Upper lobe of left lung (tissue), 6 donors: ENCODE measurements at places on chromosomes 2 and 18. TPM values are rescaled to one million over a fixed set of nuclear protein-coding genes. Genes with fewer than 3 reads are reported as not detected.

DNA sequence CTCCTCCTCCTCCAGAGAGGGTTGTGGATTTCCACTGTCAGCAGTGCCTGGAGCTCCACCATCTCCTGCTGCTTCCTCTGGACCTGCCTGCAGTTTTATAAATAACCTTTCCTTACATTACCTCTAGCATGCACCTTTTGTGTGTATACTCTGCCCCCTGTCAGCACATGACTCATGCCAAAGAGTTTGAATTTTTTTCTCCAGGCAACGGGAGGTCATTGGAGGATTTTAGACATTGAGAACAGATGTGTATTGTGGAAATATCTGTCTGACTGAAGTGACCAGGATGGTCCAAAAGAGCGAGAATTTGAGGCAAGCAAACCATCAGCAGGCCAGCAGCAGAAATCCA lies 31.7 kb downstream of the IL37 start:
- DNase-seq, result no peak

- DNase-seq, result no peak
Observed at GRCh38 chr2:218293715-218294429, 1.6 kb upstream of the TMBIM1 start.

DNA sequence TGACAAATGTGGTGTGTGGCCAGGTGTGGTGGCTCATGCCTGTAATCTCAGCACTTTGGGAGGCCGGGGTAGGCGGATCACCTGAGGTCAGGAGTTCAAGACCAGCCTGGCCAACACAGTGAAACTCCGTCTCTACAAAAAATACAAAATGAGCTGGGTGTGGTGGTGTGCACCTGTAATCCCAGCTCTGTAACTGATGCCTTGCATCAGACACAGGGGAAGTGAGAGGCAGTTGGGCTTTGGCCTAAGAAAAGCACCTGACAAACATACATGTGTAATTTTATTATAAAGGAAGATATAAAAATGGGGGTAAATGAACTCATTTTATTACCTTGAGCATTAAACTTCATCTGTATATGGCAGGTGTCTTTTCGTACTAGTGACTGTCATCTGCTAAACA lies 66.7 kb upstream of the FAM136A start:
- DNase-seq, result no peak

DNA sequence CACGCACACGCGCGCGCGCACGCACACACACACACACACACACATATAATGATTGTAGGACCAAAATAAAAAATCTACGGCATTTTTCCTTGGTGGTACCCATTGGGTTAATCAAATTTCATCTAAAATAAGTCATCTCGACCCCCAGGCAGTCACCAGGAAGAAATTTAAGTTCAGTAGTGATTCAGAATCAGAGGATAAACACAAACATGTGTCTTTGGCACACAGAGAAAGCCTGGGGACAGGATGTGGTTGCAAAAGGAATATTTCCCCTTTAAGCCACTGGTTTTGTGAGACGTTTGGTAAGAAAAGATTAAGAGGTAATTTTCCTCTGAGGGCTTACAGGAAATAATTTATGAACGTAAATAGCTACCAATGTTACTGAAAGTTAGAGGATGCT lies 171.6 kb upstream of the PIEZO2 start:
- DNase-seq, result no peak

DNA sequence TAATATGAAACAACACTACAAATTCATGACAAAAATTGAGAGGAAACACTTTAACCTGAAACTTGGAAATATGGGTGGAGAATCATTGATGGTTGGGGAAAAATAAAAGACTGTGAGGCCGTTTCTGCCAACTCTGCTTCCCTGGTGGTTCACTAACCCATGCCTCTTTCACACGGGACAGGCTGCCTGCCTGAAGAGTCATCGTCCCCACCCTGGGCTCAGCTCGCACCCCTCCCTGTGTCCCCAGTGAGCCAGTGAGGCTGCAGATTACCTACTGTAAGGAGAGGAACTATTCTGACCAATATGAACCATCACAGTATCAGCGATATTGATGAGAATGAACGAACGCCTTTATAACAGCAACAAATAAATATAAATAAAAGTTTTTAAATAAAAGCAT lies 357.8 kb upstream of the CDH20 start:
- DNase-seq, result no peak

GRCh38 chr2:46042207-46042637 lies 255.0 kb upstream of the EPAS1 start:
- no peak for DNase-seq

- DNase-seq, result no peak
Observed at GRCh38 chr18:61982475-61982874, 89.7 kb upstream of the RNF152 start.

DNA sequence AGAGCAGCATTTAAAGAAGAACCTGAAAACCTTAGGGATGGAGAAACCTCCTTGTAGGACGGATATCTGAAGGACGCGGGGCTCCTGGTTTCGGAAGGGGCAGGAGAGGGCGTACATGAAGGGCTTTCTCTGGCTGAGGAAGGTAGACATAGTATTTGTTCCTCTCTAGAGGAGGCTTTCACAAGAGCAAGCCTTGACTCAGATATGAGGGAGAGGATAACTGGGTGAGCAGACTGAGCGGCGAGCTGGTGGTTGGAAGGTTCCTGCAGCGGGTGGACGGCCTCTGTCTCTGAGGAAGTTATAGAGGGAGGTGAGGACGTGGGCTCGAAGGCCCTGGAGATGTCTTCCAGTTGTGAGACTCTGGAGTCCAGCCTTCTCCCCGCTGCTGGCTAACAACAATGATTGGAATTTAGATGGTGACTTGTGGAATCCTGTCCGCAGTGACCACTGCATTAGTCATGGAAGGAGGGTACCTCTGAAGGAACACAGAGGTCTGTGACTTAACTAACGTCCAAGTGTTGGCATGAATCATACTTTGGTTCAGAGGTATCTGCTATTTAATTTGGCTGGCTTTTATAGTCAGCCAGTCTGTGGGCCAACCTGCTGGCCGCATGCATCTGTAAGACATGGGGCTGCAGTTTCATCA lies 80.9 kb downstream of the ASAP2 start:
- no peak for DNase-seq

- no peak for DNase-seq
Observed at GRCh38 chr18:29741461-29741860, 1301.1 kb downstream of the DSC3 start.

GRCh38 chr2:11867926-11868325 lies 121.5 kb downstream of the LPIN1 start:
- no peak for DNase-seq

Gene CDH19
- total RNA-seq, result 1.2 TPM

Gene MARCO
- 338 TPM for total RNA-seq

Gene CHRNG
- total RNA-seq, result not detected

Gene SELENOI
- 17.0 TPM for total RNA-seq

Gene SETBP1
- 29.8 TPM for total RNA-seq

Gene RAX
- total RNA-seq, result not detected

Gene DNPEP
- 90.7 TPM for total RNA-seq
